ENCODE measurements at places on chromosomes 2 and 18. TPM values are rescaled to one million over a fixed set of nuclear protein-coding genes. Genes with fewer than 3 reads are reported as not detected.

GRCh38 chr2:160142472-160142871, 57.6 kb downstream of the ITGB6 start:
- no peak for DNase-seq

PROKR1 gene
- not detected for total RNA-seq

SMIM21 gene
- not detected for total RNA-seq

DNA sequence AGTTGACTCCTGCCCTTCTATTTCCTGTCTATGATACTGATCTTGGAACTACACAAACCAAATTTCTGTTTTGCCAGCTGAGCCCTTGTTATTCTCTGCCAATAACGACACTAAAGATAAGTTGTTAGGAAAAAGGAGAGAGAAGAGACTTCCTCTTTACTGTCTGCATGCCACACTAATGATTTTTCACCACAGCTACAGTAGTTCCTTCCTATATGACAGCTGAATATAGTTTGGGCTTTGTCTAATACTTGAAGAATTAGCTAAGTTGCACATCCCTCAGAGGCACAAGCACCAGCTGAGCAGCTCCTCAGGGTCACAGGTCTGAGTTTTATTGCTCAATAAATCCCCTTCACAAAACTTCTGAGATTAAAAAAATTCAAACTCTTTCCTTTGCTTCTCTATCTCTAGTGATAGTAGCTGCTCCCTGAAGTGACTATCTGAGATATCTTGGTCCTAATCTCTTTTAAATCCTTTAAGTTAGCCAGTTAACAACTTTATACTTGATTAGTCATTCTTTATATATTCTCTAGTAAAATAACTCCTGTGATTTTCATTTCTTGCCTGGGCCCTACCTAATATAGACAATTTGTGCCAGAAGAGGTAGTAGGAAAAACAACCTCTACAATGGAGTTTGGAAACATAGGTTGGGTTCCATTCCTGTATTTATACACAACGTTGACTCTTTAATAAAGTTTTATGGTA, 253.0 kb upstream of the CNTNAP5 start:
- no peak for DNase-seq

GRCh38 chr2:12325806-12326205, 390.9 kb upstream of the TRIB2 start:
- no peak for DNase-seq

DNA sequence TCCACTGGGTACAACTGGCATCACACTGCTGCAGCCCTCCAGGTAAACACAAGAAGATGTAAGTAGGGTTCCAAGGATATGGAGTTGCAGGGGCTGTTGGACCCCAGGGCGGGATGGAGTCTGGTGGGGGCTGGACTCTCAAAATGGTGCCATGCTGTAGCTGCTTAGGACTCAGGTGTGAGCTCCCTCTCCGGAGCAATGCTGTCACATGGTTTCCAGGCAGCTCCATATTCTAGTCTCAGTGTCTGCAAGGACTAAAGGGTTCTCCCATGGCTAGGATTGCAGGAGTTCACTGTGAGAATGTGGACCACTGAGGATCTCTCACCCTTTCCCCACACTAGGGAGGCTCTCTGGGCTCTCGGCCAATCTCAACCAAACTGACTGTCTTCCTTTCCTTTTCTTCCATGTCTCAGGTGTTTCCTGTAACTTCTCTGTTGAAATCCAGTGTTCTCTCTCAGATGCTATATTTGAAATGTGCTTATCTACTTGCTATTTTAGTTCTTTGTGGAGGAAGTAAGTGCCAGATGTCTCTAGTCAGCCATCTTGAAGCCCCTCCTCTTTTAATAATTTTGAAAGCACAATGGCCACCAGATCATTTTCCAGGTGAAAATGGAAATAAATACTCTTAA, 57.6 kb downstream of the CCNT2 start:
- DNase-seq = no peak

UGT1A3 gene
- total RNA-seq = not detected

DNA sequence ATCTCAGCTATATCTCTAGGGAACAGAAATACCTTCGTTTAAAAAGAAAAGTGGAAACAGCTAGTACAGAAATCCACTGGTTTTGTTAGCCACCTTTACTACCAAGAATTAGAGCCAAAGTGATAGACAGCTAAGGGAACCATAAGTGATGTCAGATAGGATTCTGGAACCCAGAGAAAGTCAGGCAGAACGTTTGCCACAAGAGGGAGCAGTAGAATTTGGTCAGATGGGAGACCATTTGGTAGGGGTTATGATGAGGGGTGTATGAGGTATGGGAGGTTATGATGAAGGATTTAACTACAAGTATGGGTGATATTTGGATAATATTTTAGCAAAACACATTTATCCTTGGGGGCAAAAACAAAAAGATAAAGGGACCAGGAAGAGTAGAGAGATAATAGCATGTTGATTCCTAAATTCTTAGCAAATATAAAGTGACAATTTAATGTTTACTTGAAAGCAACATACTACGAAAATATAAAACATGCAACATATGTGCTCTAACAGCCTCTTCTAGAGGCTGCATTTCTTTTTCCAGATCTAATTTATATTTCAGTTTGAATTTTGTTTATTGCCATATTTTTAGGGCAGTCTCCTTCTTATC, 3.3 kb downstream of the SLC8A1 start:
- DNase-seq = no peak

VAMP8 gene
- total RNA-seq = 54.9 TPM

- DNase-seq = no peak
Observed at GRCh38 chr2:194696690-194697089, 960.3 kb upstream of the SLC39A10 start.

DNA sequence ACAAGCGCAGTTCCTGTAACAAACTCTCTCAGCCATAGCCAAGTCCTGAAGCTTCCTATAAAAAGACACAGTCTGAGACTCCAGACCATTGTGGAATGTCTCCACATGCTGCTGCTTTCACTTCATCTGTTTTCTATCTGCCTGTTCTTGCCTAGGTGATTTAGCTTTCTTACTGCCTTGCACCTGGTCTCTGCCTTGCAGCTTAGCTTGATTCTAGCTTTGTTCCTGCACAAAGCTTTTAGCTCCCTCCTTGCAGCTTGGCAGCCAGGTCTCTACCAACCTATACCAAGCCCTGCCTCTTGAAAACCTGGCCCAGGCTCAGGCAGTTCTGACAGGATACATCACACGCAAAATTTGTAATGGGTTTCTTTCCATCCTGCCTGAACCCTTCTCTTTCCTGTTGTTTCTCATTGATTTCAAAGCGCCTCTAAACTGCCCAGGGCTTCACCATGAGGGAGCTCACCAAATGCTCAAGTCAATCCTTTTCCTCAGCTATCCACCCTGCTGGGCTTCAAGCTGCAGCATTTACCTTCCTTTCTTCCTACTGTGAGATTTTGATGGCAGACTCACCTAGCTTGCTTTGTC, 941.3 kb upstream of the NXPH2 start:
- no peak for DNase-seq

- no peak for DNase-seq
Observed at GRCh38 chr2:184053326-184053725, 545.0 kb upstream of the ZNF804A start.

DNA sequence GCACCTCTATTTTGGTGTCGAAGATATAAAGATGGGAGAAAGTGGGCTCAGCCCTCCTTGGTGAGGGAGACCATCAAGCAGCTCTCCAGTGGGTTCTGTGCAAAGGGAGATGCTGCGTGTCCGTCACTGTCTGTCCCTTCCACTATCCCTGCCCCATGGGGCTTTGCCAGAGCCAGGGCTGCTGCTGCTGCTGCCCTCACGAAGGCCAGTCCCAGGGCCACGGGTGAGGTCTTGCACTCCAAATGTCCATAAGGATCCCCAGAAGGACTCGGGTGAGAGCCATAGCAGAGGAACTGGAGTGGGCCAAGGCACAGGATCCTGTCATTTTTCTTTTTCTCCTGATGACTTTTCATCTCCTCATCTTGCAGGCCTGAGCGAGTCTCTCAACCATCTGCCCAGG, 3.7 kb upstream of the DIPK1C start:
- no peak for DNase-seq

SCYGR3 gene
- not detected for total RNA-seq

- no peak for DNase-seq
Observed at GRCh38 chr2:43444989-43445645, 150.7 kb downstream of the THADA start.

ATL2 gene
- total RNA-seq = 72.4 TPM

GRCh38 chr2:191910518-191910917, 63.6 kb upstream of the CAVIN2 start:
- DNase-seq = no peak

FHOD3 gene
- total RNA-seq = 29.8 TPM

TEX44 gene
- total RNA-seq = not detected

AQP12B gene
- not detected for total RNA-seq

- DNase-seq = no peak
Observed at GRCh38 chr2:190679391-190679790, 30.5 kb downstream of the NAB1 start.

VSNL1 gene
- total RNA-seq = not detected

DNA sequence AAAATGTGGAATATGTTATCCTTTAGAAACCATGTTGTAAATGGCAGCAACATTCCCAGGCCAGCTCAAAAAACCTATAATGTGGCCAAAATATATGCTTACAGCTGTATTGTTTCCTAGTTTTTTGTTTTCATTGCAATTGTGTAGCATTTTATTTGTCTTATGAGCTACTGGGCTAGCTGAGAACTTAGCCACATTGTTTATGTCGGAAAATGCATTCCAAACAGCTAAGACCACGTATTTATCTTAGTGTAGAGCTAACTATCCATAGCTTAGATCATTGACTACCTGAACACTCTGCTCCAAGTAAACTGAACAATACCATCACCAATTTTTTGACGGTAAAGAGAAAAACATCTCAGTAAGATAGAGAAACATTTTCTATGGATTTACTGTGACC, 38.4 kb downstream of the METAP1D start:
- no peak for DNase-seq

DNA sequence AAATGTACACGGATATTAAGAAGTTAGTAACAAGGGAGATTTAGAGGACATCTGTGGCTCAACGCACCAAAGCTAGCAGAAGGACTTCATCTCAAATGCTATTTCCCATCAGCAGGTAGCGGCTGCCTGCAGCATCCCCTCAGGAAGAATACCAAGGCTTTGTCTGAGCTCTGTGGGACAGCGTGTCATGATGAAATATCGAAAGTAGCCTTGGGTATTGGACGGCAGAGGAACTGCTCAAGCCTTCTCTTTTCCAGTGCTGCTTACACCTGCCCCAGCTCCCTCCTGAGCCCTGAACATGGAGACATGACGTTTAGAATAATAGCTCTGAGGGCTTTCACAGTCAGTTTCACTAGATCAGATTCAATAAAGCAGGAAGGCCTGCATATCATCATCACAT, 241.6 kb downstream of the SUCLG1 start:
- DNase-seq = no peak

- no peak for DNase-seq
Observed at GRCh38 chr18:10033016-10033399, 119.2 kb downstream of the VAPA start.

FOXI3 gene
- total RNA-seq = not detected

DNA sequence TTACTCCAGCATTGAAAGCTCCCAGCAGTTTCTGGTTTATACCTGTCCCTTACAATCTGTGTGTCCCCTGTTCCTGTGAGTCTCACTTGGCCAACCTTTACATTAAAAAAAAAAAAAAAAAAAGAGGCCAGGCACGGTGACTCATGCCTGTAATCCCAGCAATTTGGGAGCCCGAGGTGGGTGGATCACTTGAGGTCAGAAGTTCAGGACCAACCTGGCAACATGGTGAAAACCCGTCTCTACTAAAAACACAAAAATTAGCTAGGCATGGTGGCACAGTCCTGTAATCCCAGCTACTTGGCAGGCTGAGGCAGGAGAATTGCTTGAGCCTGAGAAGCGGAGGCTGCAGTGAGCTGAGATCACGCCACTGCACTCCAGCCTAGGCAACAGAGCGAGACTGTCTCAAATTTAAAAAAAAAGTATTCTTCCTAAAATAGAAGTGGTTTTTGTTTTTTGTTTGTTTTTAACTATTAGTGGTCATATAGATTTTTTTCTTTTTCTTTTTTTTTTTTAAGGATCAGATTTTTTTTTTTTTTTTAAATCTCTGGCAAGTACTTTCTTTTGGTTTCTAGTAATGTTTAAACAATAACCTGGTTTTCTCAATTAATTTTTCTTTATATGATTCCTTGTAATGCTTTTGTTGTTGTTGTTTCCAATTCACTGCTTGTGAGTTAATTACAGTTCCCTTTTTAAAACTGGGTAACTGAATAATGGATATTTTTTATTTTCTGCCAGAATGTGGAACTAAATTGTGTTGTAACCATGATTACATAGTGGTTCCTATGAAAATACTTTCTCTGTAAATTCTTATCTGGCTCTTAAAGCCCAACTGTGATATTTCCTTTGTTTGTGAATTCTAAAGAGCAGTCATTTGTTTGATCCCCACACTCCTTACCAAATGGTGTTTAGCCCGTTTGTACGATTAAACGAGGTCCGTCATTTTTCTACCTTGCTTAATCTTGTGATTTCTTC, 116.8 kb downstream of the CTAGE1 start:
- DNase-seq = no peak

DSEL gene
- total RNA-seq = 16.4 TPM

CELF4 gene
- total RNA-seq = not detected

- DNase-seq = no peak
Observed at GRCh38 chr2:207869784-207870778, 100.4 kb upstream of the FZD5 start.

- peak; percentile 64 for DNase-seq
Observed at GRCh38 chr2:120702801-120703200, 32.9 kb upstream of the GLI2 start.

ABCA12 gene
- total RNA-seq = not detected

NXPH2 gene
- total RNA-seq = not detected

- DNase-seq = no peak
Observed at GRCh38 chr2:46460241-46460921, 19.0 kb upstream of the TMEM247 start.

OSBPL6 gene
- total RNA-seq = 2.0 TPM

TRIM54 gene
- 0.32 TPM for total RNA-seq

- peak; percentile 58 for DNase-seq
Observed at GRCh38 chr18:11886577-11887110, 21.5 kb downstream of the MPPE1 start.

DNA sequence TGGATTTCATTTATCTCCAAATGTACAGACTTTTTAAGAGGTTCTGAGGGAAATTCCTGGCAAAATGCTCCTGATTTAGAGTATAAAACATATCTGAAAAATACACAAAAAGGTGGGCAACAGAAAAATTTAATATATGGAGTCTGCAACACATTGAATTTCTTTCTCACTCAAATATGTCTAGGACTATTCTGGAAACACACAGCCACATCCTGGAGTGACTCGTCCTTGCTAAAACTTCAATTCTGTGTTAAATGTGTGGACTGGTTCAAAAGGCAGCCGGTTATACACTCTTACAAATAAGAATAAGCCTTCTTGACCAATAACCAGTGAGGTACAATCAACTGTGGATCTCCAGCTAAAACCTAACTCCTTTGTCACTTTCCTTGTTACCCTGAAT, 44.1 kb upstream of the RND3 start:
- no peak for DNase-seq

GRCh38 chr18:35478520-35479435, 19.0 kb downstream of the INO80C start:
- no peak for DNase-seq

KCNJ3 gene
- 16.2 TPM for total RNA-seq

CERKL gene
- not detected for total RNA-seq

All from posterior vena cava (tissue), 2 donors.